B cell (primary cell): ENCODE measurements at places on chromosomes 16 and 17.

DNA sequence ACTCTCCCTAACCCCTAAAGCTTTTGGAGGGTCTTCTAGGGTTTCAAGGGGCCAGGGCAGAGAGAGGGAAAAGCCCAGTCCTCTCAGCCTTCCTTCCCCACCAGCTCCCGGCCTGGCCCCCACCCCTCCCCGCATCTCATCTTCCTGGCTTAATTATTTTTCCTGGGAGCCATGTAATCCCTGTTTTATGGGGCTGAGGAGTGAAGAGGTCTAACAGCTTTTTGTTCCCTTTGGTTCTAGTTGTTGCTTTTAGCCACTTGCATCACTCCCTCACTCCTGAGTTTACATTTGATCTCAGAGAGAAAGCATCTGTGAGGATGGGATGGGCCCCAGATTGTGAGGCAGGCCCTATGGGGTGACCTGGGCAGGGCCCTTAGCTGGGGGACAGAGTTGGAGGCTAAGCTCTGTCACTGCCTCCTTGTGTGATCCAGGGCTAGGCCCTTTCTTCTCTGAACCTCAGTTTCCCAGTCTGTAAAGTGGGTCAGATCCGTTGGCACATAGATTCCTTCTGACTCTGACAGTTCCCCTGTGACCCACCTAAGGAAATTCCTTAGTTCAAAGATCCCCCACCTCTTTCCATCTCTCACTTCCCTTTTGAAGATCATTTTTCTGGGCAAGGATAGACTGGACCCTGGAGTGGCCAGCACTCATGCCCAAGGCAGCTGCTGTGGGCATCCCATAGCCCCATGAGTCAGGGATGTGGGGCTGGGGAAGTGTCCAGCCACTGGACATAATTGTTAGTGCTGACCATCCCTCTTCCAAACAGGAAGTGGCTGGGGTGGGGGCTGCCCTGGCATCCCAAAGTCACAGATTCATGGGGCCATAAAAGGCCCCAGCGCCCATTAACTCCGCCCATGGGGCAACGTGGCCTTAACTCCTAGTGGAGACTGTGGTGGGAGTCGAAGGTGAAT is 20.1 kb downstream of the UNC119 start:
- DNase-seq, result no peak

- no peak for DNase-seq
Observed at GRCh38 chr16:86584071-86584685, 5.8 kb downstream of the FOXL1 start.

- no peak for DNase-seq
Observed at GRCh38 chr17:22514767-22515320, 822.5 kb downstream of the KCNJ18 start.

DNA sequence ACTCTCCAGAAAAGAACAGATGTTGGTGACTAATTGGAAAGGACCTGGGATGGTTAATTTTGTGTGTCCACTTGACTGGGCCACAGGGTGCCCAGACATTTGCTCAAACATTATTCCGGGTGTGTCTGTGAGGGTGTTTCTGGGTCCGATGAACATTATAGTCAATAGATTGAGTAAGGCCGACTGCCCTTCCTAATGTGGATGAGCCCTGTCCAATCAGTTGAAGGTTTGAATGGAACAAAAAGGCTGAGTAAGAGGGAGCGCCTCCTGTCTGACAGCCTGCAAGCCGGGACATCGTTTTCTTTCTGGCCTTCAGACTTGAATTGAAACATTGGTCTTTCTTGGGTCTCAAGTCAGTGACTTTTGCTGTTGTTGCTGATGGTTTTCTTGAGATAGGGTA is 22.8 kb upstream of the ITPRIPL2 start:
- no peak for DNase-seq

DNA sequence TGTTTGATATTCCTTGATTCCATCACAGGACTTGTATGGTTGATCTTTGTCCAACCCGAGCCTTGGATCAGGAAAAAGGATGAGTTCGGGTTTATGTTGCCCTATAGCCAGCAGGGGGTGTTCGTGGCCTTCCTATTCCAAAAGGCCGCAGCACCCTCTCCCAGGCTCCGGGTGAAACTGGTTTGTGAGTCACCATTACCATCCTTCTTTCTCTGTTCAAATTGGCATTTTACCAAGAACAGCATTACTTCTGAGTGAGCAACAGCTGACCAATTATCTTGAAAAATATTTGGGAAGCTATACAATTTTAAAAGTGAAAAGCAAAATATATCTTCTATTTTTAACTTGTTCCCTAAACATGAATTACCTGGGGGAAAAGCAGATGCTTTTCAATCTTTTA is 24.3 kb upstream of the KRT20 start:
- peak; percentile 78 for DNase-seq

- peak; percentile 82 for DNase-seq
Observed at GRCh38 chr16:23801378-23801777, 34.4 kb upstream of the PRKCB start.

- DNase-seq, result no peak
Observed at GRCh38 chr16:84553873-84554399, 49.5 kb upstream of the MEAK7 start.

DNA sequence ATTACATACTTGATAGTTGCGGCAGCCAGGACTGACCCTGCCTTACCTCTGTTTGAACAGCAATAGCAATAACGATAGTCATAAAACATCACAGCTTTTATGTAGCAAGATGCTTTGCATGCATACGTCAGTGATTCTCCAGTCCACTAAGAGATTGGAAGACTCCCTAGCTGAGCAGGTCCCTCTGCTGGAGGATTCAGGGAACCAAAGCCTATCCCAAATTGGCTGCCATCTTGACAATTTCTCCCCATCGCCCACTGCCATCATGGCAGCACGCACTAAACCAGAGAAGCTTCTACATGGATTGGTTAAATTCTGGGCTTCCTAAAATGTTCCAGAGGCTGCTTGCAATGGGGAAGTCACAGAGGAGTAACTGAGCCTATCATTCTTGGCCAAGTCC is 360.6 kb upstream of the XYLT1 start:
- no peak for DNase-seq

DNA sequence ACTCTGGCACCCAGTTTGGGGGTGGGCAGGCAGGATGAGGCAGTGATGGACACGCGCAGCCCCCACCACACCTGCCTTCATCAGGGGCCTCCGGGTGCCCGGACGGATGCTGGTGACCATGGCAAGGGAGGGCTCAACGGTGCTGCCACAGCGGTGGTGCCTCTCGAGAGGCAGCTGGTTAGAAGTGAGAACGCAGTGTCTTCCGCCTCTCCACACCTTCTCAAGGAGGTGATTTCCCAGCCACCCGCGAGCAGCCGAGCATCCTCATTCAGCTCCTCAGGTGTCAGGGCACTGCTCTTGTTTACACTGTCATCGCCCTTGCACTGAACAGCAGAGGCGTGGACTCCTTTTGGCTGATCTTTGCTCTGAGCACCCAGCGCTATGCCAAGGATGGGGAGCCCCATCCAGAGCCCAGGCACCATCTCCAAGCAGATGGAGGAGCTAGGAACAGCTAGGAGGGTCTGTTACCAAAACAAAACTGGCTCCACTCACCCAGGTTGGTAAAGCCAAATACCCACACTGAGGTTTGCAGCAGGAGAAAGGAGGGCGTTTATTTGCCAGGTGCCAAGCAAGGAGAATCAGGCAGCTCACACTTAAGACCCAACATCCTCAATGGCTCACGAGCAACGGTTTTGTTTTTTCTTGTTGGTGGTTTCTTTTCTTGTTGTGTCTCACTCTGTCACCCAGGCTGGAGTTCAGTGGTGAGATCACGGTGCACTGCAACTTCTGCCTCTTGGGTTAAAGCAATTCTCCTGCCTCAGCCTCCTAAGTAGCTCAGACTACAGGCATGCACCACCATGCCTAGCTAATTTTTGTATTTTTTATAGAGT is 174.3 kb upstream of the TNRC6C start:
- DNase-seq, result peak; percentile 46

- no peak for DNase-seq
Observed at GRCh38 chr17:50508573-50509460, 578 bp downstream of the MYCBPAP start.

DNA sequence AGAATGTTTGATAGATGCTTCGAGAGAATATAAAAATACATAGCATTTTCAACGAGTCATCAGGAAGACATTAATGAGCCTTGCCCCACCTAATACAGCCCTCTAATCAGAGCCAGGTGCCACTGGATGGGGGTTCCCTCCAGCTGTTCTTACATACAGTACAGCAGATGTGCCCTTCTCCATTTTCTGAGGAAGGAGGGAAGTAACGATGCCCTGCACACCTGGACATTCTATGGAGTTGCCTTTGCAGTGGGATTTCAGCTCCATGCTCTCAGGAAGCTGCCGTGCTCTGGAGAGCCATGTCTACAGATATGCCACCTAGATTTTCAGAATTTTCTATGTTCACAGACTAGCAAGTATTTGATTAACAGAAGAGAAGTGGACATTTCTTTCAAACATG is 36.3 kb downstream of the CDRT15 start:
- no peak for DNase-seq

DNA sequence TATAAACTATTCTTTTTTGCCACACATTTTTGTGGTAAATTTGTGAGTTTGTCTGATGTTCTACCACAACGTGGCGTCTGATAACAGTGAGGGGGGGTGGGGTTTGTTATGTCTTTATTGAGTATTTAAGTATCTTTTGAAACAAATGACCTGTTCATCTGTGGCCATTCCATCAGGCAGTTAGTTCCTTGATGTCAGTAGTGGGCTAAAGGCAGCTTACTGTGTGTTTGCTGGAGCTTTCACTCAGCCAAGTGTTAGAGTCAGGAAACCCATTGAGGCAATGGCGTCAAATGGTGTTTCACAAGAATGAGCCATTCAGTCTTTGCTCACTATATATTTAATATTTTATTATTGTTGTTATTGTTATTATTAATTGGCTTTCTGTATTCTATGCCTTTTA is 28.0 kb downstream of the NQO1 start:
- no peak for DNase-seq

DNA sequence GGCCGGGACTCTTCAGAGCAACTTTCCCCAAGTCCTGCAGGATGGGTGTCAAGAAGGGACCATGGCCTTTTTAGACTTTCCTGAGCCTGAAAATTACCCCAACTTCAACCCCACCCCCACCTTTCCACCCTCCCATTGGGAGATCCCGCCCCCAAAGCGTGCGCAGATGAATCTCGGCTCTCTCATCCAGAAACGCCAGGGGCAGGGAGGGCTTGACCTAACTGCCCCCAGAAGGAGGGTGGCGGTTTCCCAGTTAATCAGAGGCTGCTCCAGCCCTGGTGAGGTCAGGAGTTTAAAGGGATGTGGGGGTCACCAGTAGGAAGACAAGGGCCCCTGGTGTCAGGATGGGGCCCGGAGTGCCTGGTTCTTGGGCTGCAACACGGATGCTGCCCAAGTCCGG is 480 bp downstream of the KIF19 start:
- no peak for DNase-seq

GRCh38 chr16:67748834-67749233 is 29.7 kb upstream of the GFOD2 start:
- no peak for DNase-seq

- peak; percentile 60 for DNase-seq
Observed at GRCh38 chr17:76000016-76000754, 470 bp upstream of the CDK3 start.

- no peak for DNase-seq
Observed at GRCh38 chr17:17526369-17526768, 30.2 kb upstream of the RASD1 start.

DNA sequence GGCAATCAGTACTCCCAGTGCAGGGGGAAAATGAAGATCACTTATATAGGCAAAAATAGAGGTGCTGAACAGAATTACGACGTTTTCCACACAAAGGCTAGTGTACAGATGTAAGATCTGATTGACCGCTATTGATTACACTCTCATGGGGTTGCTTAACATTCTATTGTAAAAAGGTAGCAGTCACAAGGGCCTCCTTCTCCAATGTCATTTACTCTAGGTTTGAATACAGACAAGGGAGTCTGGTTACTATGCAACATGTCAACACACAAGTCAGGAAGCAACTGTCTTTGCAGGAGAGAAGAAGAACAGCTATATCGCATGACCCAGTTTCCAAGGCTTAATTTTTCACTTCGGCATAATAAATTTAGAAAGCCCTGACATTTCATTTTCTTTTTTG is 7.9 kb downstream of the KRT37 start:
- no peak for DNase-seq

DNA sequence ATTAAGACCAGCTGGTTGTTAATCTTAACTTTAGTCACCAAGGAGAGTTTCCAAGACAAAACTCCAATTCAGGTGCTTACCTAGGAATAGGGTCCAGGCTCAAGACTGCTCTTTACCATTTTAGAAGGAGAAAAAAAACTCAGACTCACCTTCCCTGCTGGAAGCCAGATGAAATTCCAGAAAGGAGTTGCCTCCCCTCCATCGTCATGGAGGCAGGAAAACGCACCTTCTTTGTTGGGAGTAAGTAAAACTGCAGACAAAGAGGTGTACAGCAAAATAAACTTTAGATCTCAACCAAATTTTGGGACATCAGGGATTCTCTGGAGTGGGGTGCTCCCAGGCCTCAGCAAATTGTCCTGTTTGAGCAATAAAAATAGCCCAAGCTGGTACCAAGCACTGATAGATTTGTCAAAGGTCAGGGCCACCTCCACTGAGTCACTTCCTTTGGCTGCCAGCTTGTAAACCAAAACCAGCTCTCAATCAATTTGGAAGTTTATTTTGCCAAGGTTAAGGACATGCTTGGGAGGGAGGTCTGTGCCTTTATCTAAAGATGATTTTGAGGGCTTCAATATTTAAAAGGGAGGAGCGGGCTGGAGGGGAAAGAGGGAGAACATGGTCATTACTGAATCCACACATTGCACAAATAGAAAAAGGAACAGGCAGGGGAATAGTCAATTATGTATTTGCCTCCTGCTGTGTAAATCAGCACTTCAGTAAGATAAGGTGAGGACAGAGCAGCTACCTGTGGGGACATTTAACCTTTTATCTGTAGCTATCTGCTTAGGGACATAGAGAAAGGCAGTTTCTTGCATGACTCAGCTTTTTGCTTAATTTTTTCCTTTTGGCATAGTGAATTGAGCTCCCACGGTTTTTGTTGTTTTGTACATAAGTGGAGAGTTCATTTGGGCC is 1.5 kb upstream of the ALDH3A2 start:
- peak; percentile 13 for DNase-seq

DNA sequence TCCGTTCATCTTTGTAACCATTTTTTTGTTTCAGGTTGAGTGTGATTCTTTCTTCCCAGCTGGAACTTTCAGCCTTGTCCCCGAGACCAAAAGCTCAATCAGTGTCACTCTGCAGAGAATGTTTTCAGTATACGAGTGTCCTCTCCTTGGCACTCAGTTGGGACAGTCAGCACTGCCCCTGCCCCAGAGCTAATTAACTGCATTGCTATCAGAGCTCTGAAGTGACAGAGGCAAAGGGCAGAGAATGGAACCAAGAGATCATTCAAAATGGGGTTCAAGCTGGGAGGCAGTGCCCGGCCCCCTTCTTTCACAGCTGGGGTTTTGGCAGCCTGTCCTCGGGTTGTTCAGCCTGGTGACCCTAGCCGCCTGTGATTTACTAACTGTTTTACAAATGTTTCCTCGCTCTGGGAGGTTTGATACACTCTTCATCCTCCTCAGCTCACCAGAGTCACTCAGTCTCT is 195.9 kb upstream of the TBX2 start:
- no peak for DNase-seq

DNA sequence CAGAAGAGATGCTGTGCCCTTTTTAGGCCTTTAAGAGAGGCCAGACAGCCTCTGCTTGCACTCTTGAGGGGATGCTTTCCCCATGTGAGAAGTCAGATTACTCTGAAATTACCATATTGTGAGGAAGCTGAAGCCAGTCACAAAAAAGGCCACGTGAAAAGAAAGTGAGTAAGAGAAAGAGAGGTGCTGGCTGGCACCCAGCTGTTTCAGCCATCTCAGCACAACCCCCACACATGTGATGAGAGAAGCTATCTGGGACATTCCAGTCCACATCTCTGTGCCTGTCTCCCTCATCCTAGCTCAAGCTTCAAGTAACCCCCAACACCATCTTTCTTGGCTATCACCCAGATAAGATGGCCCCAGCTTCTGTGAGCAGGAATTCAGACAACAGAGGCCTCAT is 131.4 kb downstream of the HS3ST2 start:
- no peak for DNase-seq
